ENCODE measurements at places on chromosomes 1 and 21.

DNA sequence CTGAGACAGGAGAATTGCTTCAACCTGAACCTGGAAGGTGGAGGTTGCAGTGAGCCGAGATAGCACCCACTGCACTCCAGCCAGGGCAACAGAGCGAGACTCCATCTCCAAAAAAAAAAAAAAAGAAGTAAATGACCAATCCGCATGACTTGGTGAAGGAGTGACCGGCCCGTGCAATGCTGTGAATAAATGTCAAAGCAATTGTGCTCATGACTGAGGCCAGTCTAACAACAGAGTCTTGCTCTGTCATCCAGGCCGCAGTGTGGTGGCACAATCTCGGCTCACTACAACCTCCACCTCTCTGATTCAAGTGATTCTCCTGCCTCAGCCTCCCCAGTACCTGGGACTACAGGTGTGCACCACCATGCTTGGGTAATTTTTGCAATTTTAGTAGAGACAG lies 27.8 kb upstream of the SLC19A1 start:
- no peak for DNase-seq

DNA sequence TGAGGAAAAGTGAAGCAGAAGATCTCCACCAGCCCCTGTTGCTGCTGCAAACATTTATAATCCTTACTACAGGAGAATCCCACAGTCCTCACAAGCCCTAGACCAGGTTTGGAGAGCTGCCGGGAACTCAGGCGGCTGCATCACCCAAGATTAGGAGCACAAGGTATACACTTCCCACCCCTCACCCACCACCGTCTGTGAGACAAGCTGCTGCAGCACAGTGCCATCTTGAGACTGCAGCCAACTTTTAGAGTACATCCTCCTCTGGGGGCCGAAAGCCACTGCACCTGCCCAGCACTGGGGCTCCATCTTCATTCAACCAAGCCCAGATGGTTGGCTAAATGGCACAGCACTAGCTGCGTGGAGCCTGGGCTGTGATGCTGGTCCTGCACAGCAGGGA lies 13.8 kb downstream of the OLFML3 start:
- DNase-seq = no peak

DNA sequence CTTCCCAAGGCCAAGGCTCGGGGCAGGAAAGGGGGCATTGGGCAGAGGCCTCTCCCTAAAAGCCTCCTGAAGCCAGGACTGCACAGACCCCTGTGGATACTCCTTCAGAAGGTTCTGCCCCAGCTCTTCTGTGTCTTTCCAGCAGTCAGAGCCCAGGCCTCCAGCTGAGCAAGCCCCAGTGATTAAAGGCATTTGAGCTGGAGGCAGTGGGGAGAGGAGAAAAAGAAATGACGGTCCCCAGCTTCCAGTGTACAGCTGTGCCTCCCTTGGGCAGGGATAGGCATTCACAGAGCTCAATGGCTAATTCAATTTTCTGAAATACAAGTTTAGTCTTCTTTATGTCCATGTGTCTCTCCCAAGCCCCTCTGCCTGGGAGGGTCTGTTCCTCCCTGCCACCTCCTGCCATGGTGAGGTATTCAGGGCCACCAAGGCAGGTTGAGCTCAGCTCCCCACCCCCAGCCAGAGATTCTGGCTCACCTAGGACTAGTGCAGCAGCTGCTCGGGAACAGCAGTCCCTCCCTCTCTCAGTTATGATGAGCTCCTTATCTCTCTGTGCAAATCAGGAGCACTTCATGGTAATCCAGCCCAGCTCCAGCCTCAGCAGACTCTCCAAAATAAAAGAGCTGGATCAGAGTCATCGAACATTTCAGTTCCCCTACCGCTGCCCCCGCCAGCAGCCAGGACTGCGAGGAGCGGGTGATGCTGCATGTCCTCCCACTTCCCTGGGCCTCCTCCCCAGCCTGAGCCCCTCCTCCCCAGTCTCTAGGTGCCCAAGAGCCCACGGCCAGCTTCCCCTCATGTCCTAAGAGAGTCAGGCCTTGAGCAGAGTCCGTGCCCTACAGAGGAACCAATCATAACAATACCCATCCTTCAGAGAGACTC lies 208.4 kb upstream of the ZC3H12A start:
- DNase-seq = no peak

DNA sequence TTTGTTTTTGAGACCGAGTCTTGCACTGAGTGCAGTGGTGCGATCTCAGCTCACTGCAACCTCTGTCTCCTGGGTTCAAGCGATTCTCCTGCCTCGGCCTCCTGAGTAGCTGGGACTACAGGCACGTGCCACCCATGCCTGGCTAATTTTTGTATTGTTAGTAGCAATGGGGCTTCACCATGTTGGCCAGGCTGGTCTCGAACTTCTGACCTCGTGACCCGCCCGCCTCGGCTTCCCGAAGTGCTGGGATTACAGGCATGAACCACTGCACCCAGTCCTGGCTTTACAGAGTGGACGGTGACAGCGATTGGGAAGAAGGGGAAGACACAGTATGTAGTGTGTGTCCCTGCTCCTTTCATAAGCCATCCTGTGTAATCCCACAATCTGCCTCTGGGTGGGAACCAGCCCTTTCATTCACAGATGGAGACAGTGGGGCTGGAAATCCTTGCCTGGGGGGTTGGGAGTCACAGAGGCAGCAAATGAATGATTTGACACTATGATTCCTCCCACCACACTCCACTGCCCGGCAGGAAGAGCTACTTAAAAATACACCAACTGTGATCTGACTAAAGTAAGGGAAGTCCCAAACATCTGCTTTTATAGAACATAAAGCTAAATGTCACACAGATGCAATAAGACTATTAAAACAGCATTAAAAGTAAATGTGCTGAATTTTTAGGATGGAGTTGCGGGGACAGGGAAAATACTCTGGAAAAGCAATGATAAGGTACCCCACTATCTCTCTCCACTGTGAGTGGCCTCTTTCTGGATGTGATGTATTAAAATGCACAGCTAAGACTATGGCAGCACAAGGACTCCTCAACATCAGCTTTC lies 4.5 kb downstream of the PARP1 start:
- no peak for DNase-seq

- no peak for DNase-seq
Observed at GRCh38 chr1:246364415-246364941, 142.6 kb downstream of the SMYD3 start.

GRCh38 chr1:63073309-63074306 lies 248.8 kb upstream of the FOXD3 start:
- DNase-seq = no peak

GRCh38 chr1:69016468-69016867 lies 519.6 kb upstream of the DEPDC1 start:
- no peak for DNase-seq

- no peak for DNase-seq
Observed at GRCh38 chr21:39737376-39738000, 7.5 kb upstream of the IGSF5 start.

GRCh38 chr1:189656628-189657530 lies 820.8 kb downstream of the BRINP3 start:
- no peak for DNase-seq

DNA sequence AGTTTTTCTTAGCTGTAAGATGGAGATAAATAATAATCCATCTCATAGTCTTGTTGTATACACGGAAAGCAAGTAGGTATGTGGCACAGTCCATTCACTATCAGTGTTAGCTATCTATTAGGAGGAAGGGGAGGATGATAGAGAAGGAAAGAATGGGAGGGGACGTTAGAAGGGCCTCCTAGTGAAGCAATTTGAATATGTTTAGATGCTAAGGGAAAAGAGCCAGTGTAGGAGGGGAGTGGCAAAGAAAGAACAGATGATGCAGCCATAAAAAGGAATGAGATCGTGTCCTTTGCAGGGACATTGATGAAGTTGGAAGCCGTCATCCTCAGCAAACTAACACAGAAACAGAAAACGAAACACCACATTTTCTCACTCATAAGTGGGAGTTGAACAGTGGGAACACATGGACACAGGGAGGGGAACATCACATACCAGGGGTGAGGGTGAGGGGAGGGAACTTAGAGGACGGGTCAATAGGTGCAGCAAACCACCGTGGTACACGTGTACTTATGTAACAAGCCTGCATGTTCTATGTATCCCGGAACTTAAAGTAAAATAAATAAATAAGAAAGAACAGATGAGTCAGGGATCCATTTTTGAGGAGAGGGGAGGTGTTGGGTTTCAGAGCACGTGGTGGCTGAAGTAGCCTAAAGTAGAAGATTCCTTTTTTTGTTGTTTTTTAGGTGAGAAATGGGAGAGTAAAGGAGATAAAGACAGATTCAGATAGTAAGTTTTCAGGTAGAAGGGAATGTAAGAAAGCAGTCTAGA lies 124.1 kb downstream of the POU2F1 start:
- no peak for DNase-seq

DNA sequence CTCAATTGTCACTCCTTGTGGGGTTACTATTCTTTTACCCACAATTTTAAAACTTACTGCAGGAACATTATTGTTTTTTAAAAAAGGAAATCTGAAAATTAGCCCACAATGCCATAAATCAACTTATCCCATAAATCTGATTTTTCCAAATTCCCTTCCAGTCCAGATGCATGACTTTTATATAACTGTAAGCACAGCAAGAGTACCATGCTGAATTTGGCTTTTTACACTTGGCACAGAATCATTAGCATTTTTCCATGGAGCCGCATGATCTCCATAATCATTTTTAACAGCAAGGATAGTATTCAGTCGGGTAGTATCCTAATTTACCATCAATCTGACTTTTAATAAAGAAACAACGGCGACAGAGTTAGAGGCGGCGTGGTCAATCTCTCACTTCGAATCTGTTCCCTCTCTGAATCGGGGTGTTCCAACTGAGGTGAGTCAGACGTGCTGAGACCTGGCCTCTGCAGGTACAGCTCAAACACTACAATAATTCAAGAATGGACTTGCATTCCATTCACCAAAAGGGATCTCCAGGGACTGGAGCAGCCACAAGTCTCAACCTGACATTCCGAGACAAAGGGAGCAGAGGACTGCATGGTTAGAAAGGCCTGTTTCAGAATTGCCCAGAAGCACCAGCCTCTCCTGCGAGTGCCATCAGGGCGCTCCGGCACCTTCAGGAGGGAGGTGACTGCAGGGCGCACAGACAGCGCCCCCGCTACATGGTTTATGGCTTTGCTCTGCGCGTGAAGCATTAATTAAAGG lies 48.9 kb downstream of the SLC66A1 start:
- DNase-seq = no peak

- DNase-seq = no peak
Observed at GRCh38 chr1:21051177-21051825, 125.4 kb downstream of the EIF4G3 start.

GRCh38 chr1:38833146-38833545 lies 26.4 kb downstream of the RRAGC start:
- DNase-seq = no peak

DNA sequence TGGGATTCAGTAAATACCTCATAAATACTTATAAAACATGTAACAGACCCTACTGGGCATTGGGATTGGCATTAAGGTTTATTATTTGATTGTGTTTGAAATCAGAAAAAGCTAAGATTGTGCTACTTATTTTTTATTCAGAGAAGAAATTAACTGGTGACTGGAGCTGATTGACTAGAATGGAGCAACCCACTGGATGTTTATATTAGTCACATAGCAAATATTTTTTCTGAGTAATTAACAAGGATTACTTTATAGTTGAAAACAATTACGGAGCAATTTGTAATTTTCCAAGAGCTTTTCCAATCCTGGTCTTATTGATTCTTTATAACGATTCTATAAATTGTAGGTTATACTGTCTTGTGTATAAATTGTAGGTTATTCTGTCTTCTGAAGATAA lies 208.7 kb downstream of the HLX start:
- no peak for DNase-seq

GRCh38 chr21:32329331-32329730 lies 30.7 kb downstream of the MRAP start:
- no peak for DNase-seq

DNA sequence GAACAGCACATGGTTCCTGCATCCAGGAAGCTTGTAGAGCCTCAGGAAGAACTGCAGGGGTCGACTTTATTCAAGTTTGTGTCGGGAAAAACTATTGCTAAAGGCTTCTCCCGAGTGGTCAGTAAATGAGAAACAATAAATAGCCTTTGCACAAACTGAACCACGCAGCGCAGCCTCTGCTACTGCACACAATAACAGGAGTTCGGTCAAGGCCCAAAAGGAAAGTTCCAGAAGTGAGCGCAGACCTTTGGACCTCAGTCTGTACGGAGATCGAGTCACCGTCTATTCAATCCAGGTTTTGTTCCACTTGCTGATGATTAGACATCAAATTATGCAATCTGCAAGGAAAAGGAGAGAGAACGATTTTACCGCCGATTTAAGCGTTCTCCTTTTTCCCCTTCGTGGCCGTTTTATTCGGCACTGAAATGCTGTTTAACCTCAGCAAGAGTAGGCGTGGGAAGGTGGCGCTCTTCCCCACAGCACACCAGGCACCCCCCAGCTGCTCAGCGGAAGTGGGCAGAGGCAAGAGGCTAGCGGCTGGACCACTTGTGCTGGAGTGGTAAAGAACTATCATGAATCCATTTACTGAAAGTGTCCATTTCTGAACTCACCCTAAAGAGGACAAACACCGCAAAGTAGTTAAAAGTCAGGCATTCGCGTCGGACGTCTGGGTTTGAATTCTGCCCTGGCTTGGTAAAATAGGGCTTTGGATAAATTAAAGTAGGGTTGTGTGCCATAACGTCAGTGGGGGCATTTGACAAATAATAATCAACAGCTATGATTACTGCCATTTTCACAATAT lies 6.1 kb upstream of the LHX8 start:
- DNase-seq = no peak

DNA sequence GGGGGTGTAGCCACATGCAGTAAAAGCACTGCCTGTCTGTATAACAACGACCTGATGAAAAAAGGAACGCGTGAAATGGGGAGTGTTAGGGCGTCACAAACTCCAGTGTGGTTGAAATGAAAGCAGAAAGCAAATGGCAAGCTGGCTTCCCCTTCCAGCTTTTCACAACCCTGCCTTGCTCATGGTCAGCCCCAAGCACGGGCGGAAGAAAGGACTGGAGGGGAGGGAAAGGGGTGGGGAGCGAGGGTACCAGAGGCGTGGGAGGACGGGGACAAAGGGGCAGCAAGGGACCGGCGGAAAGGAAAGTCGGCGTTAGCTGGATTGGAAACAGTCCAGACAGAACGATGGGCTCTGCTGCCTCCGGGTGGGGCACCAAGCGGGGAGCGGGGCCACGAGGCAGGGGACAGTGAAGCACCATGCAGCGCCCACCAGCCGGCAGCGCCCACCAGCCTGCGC lies 9.6 kb downstream of the VPS26C start:
- DNase-seq = peak; percentile 47

GRCh38 chr1:9427388-9427787 lies 111.9 kb upstream of the SLC25A33 start:
- DNase-seq = no peak
